ENCODE measurements at places on chromosomes 6 and 20. TPM values are rescaled to one million over a fixed set of nuclear protein-coding genes. Genes with fewer than 3 reads are reported as not detected.

- H3K27me3 ChIP-seq: no peaks in the 10 kb centered on the region
- no peak overlapping the region for H3K27ac ChIP-seq
- no peak overlapping the region for H3K4me3 ChIP-seq
Measured at GRCh38 chr6:89745096-89745495, 74.5 kb downstream of the MDN1 start.

- no peaks in the 10 kb centered on the region for H3K27me3 ChIP-seq
- DNase-seq: peak; percentile 23
- no peak overlapping the region for H3K27ac ChIP-seq
- H3K4me3 ChIP-seq: no peak overlapping the region
Measured at GRCh38 chr6:170253910-170254269, 37.0 kb downstream of the DLL1 start.

- H3K4me1 ChIP-seq: no peaks in the 10 kb centered on the region
- no peaks in the 10 kb centered on the region for H3K27me3 ChIP-seq
- H3K27ac ChIP-seq: no peak overlapping the region
- no peaks in the 10 kb centered on the region for H3K36me3 ChIP-seq
Measured at GRCh38 chr6:89585154-89585553, 53.4 kb downstream of the LYRM2 start.

UBE2C gene
- 241 TPM for total RNA-seq

RIMS1 gene
- total RNA-seq: 0.50 TPM

All from A673 (cell line).